ENCODE measurements at places on chromosomes 2 and 18.

DNA sequence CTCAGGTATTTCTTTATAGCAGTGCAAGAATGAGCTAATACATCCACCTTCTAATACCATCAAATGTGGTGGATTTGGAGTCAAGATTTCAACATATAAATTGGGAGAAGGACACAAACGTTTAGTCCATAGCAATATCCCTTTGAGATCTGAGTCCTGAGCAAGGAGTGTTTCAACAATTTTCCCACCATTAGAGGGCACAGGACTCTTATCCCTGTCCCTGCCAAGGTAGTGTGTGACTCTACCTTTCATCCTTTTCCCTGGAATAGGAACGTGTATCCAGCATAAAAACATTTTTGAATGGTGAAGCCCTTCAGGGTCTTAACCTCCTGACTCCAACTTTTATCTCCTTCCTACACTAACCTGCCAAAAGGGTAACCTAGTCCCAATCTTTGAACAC lies 181.3 kb upstream of the SRD5A2 start:
- no peak for DNase-seq

DNA sequence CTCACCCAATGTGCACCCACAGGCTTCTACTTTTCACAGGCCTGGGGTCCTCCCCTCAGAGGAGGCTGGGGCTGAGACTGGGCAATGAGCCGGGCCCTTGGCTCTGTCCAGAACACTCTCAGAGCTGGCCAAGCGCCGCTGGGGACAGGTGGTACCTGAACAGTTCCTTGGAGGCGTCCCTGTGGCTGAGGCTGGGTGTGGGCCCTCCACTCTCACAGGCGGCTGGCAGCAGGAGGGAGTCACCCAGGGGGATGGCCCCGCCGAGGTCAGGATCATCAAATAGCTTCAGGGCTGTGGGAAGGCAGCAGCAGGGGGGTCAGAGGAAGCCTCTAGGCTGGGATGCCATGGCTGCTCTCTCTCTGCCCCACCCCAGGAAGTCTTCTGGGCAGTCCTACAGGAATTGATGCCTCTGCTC lies 27.1 kb downstream of the HS1BP3 start:
- no peak for DNase-seq

DNA sequence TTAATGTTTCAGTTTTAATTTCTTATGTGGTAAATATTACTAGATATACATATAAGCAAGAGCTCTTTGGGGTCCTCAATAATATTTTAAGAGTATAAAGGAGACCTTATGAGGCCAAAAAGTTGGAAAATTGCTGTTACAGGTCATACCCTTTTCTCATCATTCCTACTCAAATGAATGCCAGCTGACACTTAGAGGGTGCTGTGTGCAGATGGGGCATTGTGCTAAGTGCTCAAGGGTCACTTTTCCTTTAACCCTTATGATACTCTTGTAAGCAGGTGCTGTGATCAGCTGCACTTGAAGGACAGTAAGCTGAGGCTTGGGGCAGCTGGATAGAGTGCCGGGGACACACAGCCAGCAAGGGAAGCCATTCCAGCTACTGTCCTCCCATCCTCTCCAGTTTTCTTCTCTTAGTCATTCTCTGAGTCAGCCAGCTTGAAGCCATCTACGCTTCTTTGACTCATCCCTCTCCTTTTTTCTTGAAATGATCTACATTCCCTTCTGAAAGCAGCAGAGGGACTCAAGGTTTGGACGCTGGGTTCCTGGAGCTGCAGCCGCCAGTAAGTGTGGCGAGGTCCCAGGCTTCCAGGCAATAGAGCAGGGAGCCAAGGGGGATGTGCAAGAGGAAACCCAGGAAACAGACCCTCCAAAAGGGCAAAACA lies 42.0 kb upstream of the CREB1 start:
- DNase-seq, result peak; percentile 87

- peak; percentile 23 for DNase-seq
Observed at GRCh38 chr2:217916504-217917254, 86.1 kb downstream of the TNS1 start.

DNA sequence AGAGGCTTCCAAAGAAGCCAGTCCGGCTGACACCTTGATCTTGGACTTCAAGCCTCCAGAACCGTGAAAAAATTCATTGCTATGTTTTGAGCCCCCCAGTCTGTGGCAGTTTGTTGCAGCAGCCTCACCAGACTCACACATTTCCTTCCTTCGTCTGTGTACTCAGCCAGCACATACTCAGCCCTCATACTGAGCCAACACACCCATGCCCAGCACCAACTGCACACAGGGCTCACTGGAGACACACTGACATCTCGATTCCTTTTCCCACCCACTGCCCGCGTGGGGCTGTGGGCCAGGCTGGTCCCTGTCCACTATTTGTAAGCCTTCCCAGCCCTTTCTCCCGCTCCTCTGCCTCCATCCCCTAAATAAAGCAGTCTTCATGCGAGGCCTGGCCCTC lies 24.1 kb upstream of the NMUR1 start:
- DNase-seq, result no peak

- DNase-seq, result peak; percentile 51
Observed at GRCh38 chr18:76875390-76876325, 53.3 kb downstream of the ZNF236 start.

DNA sequence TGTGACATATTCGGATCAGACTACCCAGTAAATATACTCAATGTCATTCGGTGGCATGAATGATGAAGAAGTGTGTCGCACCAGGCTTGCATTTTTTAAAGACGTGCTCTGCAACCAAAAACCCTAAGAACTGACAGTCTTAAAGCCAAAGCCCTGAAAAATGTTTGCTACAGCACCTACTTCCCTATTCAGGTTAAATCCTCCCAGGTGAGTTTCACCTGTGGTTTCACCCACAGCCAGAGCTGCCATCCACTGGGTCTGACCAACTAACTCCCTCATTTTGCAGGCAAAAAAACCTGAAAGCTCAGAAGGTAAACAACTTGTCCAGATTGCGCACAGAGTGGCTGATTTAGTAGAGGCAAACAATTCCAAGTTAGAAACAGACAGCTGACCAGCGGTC lies 222.3 kb upstream of the MGAT5 start:
- no peak for DNase-seq

- DNase-seq, result no peak
Observed at GRCh38 chr2:86020984-86021383, 84.7 kb downstream of the POLR1A start.

GRCh38 chr2:231689124-231689893 lies 19.0 kb upstream of the PTMA start:
- no peak for DNase-seq

- no peak for DNase-seq
Observed at GRCh38 chr2:75012080-75012479, 53.6 kb downstream of the POLE4 start.

GRCh38 chr2:147925886-147926285 lies 81.1 kb downstream of the ACVR2A start:
- no peak for DNase-seq

GRCh38 chr2:74522516-74522915 lies 3.5 kb downstream of the DQX1 start:
- no peak for DNase-seq

- DNase-seq, result no peak
Observed at GRCh38 chr2:217948351-217948791, 54.4 kb downstream of the TNS1 start.

DNA sequence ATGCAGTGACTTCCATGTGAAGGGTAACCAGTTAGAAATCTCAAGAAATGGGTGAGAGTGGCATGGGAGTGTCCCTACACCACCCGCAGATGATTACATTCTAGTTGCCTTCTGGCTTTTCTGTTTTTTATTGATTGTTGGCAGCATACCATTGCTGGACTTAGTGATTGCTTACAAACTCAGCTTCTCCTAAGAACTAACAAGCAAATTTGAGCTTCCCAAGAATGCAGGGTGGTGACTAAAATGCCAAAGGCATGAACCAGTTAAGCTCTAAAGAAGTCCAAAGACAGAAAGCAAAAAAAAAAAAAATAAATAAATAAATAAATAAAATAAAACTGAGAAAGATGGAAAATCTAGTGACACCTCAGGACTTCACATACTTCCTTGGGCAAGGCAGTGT lies 245.5 kb upstream of the PARD3B start:
- no peak for DNase-seq

GRCh38 chr2:69013840-69014821 lies 1.2 kb downstream of the ANTXR1 start:
- DNase-seq, result no peak

GRCh38 chr2:102046135-102046986 lies 54.6 kb downstream of the IL1R2 start:
- DNase-seq, result no peak
